ENCODE measurements at places on chromosomes 3 and 15.

GRCh38 chr3:159855599-159856346 lies 132.9 kb upstream of the IL12A start:
- DNase-seq, result no peak

DNA sequence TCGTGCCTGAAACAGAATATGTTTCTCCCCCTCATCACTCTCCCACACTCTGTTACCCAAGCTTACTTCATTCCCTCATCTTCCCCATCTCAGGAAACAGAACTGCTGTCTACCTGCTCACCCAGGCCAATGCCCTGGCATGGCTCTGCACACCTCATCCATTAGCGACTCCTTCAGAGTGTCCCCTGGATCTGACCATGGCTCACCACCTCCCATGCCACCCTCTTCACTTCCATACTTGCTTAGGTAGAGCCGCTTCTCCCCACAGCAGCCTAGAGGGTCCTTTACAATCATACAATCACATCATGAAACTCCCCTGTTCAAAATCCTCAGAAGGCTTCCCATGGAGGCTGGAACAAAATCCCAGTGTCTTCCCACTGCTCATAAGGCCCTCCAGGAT lies 33.9 kb upstream of the RAD18 start:
- no peak for DNase-seq

- DNase-seq, result no peak
Measured at GRCh38 chr3:9701711-9702110, 1.9 kb upstream of the CPNE9 start.

- DNase-seq, result no peak
Measured at GRCh38 chr3:143988306-143988705, 16.7 kb downstream of the DIPK2A start.

DNA sequence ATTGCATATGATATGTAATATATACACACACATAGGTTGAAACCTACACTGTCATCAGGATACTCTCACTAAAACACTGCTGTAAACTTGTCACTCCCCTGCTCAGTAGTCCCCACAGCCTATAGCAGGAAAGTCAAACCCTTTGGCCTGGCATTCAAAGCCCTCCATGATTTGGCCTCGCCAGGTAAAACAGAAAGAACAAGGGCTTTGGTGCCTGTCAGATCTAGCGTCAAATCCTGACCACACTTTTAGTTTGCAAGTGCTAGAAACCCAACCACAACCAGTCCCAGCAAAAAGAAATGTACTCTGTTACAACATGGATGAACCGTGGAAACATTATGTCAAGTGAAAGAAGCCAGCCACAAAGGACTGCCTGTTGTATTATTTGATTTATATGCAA lies 11.4 kb downstream of the CRABP1 start:
- no peak for DNase-seq

DNA sequence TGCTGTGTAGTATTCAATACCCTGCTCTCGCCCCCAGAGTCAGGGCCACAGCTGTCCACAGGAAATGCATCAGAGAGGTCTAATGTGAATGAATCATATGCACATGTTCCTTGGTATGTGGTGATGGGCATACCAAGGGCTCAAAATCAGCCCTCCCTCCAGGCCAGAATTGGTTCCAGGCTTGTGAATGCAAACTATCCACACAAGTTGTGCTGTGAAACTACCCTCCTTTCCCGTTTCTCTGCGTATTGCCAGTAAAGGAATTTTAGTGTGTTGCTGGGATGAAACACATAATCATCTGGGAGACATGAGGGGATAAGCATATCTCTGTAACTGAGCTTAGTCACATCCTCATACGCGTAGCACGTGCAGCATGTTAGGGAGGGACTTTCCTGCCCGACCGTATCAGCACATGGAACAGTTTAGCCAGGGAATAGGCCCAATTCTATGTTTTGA lies 9.2 kb upstream of the MME start:
- DNase-seq, result no peak

- DNase-seq, result no peak
Measured at GRCh38 chr3:127394031-127394430, 106.2 kb upstream of the PRR20G start.
